ENCODE measurements at places on chromosomes 12 and 14. TPM values are rescaled to one million over a fixed set of nuclear protein-coding genes. Genes with fewer than 3 reads are reported as not detected.

KRT6B gene
- not detected for total RNA-seq

PIWIL1 gene
- total RNA-seq: not detected

DIO2 gene
- total RNA-seq: 6.4 TPM

GLT1D1 gene
- total RNA-seq: 11.8 TPM

CATSPERB gene
- total RNA-seq: 0.99 TPM

TAS2R50 gene
- 0.47 TPM for total RNA-seq

PAWR gene
- total RNA-seq: 10.5 TPM

PLEKHH1 gene
- 3.7 TPM for total RNA-seq
